ENCODE measurements at places on chromosomes 7 and 10.

DNA sequence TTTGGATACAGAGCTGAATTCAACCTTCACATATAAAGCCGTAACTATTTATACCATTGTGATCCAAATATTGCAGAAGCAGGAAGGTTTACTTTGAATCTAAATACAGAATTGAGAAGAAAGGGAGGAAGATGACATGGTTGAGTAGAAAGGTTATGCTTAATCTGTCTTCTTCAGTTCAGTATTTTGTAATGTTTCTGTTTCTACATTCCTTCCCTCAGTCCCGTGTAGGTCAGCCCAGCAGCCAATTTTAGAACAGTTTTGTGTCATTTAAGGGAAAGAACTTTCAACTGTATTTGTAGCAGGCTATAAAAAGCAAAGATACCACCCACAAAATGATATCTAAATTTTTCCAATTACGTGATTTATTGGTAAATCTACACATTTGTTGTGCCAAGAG, 97.4 kb downstream of the CPED1 start:
- DNase-seq = no peak

DNA sequence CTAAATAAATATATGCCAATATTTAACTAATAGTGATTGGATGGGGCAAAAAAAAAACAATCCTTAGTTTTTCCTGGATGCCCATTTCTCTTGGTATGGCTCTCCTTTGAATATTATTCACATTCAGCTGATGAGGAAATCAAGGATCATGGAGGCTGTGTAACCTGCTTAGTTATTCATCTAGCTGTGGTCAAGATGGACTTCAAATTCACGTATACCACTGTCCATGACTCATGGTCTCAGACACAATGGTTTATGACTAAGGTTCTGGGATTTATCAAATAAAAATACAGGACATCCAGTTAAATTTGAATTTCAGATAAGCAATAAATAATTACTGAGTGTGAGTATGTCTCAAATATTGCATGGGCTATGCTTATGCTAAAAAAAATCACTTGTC, 191.5 kb upstream of the CELF2 start:
- DNase-seq = no peak

- DNase-seq = peak; percentile 97
These were observed 14.5 kb upstream of the CPA1 start for GRCh38 chr7:130365511-130366441.

GRCh38 chr7:22759721-22760120, 32.7 kb downstream of the IL6 start:
- DNase-seq = no peak

- DNase-seq = no peak
These were observed 26.2 kb downstream of the CCDC3 start for GRCh38 chr10:12975266-12975665.

DNA sequence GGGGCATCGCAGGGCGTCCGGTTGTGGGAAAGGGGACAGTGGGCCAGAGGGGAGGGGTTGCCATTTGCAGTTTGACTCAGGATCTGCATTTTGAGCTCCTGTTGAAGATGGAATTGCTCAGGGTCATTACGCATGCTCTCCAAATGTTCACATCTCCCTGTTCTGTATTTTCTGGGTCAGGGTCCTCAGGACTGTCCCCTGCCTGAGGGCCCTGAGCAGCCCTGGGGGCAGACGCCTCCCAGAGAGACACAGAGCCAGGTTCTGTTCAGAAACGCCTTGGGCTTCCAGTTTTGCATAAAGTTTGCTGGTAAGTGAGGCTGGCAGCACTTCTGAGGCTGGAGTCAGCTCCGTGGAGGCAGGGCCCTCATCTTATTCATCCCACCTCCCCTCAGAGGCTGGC, 34.1 kb upstream of the NUB1 start:
- no peak for DNase-seq

- no peak for DNase-seq
These were observed 139.6 kb downstream of the ADAM22 start for GRCh38 chr7:88073626-88074025.

- DNase-seq = no peak
These were observed 83.1 kb downstream of the LRRN3 start for GRCh38 chr7:111173990-111174389.

DNA sequence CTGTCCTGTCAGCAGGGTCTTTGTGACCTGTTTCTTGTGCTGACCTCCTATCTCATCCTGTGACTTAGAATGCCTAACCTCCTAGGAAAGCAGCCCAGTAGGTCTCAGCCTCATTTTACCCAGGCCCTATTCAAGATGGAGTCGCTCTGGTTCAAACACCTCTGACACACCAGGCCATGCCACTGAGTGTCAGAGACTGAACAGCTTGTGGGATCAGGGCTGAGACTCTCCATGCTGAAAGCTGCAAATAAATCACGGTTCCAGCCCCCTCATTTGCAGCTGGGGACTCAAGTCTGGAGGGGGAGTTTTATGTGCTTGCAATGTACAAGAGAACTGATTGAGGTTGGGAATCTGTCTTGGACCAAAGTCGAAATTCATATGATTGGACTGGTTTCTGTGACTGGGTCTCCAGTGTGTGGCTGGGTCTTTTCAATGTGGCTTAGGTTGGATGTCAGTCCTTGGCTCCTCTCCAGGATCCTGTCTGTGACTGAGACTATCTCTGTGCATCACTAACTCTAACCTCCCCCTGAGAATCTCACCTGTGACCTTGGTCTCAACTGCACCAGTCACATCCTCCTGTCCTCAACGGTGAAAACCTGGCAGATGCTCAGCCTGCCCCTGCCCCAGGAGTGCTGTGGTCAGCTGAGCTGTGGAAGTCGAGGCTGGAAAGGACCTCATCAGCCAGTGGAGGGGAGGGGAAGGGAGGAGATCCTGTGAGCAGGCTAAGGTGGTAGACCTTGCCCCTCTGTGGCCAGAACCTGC, 11.7 kb downstream of the PRF1 start:
- no peak for DNase-seq

- no peak for DNase-seq
These were observed 19.5 kb downstream of the EN2 start for GRCh38 chr7:155477476-155477875.

- no peak for DNase-seq
These were observed 143.1 kb upstream of the CAV2 start for GRCh38 chr7:116356333-116356965.

DNA sequence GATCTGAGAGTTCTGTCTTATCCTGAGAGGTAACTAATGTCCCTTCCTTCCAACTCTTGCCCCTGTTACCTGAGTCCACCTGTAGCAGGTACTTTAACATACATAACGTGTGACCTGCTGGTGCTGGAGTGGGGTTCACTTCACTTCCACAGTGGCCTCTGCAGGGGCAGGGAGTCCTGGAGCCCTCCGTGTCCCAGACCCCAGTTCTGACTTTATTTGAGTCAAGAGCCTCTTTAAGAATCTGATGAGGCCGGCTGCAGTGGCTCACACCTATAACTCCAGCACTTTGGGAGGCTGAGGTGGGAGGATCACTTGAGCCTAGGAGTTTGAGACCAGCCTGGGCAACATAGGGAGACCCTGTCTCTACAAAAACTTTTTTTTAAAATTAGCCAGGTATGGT, 117.0 kb upstream of the RET start:
- DNase-seq = no peak

DNA sequence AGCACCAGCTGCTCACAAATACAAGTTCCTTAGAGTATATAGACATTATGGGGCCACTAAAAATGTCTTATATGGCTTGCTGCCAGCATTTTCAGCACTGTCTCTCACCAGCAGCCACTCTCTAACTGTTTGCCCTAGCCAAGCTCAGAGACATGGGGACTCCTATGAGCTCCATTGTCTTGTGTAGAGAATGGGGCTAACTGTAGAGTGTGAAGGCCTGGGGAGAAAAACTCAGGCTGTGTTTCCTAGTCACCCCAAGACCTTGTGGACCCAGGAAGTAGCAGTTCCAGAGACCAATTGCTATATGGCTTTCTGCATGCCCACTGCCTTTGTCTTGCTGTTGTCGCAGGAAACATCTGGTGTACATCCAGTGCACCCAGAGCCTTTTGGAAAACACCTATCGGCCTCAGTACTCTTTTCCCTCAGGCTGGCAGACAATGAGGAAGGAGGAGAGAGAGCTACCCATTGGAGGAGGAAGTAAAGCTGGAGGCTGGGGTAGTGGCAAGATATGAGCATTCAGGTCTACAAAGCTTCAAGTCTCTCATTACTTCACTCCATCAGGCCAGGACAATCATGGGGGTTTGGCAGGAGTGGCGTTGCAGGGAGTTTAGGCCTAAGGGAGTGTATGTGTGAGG, 28.4 kb downstream of the ENTPD1 start:
- no peak for DNase-seq

DNA sequence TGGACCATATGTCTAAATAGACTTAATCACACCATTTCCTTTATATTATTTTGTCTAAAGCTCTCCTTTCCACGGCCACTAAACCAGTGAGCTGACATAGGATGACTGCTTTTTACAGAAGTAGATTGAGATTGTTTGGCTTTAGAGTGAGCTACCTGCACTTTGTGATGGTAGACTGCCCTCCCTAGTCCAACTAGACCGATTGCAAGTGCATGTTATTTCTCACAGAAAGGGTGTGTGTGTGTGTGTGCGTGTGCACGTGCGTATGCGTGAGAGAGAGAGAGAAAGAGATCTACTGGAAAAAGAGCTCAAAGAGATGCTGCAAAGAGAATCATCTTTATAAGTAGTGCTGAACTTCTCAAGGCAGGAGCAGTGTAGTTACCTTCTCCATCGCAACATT, 60.7 kb downstream of the VCL start:
- peak; percentile 3 for DNase-seq

- DNase-seq = no peak
These were observed 651.4 kb downstream of the INHBA start for GRCh38 chr7:41051535-41051934.

DNA sequence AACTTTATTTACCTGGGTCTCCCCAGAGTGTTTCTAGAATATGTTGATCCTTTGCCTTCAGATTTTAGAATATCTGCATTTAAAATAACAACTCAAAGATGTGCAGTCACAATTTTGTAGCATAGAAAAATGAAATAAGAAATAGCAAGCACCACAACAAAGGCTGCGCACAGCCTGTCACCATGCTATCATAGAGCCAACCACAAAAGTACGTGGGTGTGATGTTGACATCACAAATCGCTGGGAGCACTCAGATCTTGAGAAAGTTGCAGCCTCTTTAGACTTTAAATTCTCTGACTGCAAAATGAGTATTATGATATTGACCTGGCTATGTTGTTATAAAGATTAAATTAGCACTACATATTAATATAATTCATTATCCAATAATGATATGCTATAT, 177.9 kb downstream of the TNS3 start:
- DNase-seq = no peak

GRCh38 chr10:73591935-73592699, 975 bp upstream of the USP54 start:
- DNase-seq = no peak

DNA sequence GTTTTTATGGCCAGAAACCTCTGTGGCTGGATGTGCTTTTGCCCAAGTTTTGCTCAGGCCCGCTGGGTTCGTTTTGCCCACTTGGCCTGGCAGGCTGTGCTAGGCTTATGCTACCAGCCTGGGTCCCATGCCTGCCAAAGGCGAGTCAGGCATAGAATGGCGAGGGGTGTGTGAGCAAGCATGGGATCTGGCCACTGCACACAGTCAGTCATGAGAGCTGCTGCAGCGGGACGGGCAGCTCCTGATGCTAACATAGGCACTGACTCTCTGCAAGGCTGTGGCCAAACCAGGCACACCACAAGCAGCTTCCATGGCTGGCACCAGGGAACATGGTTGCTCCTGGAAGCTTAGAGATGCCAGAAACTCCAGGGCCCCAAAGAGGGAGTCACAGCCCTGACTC, 52.9 kb upstream of the PCDH15 start:
- DNase-seq = no peak

DNA sequence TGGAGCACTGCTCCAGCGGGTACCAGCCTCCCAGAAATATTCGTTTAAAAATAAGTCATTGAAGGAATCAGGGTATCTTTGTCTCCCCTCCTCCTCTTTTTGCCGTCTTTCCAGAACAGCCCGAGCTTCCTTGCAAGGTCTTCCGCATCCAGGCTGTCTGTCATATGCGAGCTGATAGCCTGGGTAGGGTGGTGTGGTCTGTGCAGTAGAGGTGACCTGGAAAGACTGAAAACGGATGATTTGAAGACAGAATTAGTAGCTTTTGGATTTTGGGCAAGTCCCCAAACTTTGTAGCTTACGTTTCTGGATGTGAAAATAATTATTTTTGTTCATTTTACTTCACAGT, 480 bp downstream of the VPS50 start:
- no peak for DNase-seq

- DNase-seq = no peak
These were observed 40.4 kb upstream of the SMIM30 start for GRCh38 chr7:113158756-113159155.

DNA sequence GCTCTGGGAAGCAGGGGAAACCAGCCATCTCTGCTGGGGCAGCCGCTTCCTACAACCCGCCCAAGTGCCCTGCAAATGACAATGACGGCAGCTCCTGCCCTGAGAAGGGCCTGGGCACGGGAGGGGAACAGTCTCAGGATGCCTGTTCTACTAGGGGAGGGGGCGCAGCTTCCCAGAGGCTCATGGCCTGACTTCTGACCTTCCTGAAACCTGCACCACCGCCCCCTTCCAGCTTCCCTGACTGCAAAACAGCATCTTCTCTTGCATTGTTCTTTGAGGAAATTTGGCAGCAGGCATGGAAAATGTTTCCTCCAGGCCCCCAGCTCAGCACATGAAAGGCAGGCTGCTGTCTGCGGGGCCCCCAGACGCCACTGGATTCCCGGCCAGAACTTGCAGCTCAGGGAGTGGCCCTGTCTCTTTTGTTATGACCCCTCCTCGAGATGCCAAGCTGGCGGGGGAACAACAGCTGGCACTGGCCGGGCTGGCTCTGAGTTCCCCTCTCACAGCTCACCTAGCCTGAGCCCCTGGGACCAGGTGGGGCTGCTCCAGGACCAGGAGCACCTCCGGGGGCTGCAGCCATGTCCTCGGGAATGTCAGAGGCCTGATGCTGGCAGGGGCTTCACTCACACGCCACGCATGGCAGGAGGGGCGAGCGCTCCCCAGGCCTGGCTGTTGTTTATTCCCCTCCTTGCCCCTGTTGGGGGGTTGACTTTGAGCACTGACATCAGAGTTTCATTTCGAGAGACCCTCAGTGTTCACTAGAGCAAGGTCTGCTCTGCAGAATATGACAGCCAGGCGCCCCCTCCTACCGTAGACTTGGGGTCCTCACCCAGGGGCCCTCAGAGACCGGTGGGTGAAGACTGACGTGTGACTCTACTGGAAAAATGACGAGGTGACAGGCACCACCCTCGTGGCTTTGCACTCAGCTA, 62.7 kb downstream of the CALML3 start:
- no peak for DNase-seq

- no peak for DNase-seq
These were observed 27.9 kb downstream of the LRRC20 start for GRCh38 chr10:70354556-70354955.

- DNase-seq = no peak
These were observed 27.7 kb downstream of the PPP2R2D start for GRCh38 chr10:131928248-131929095.

DNA sequence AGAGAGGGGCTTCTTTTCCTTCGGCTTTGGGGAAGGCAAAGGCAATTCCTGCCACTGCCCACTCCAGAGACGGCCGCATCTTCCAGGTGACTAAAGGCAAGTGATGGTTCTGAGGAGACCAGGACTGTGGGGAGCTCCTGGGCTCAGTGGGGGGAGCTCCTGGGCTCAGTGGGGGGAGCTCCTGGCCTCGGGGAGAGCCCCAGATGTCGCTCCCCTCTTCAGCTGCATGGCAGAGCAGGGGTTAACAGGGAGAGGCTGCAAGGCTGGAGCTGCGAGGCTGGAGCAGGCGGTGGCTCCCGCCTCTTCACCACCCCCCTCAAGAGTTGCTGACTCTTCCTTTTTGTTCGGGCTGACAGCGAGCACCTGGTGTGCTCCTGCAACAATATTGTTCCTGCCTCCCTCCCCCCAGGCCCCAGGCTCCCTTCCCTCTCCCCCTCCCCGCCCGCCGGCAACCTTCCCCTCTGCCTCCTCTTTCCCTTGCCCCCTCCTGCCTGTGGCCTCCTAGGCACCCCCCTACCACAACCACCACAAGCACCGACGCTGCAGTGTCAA, 56.3 kb upstream of the LBX1 start:
- DNase-seq = no peak

Measured in NCI-H1930 (cell line).